ENCODE measurements at places on chromosomes 11 and 22.
A peak's percentile ranks its signal among the peaks of the same experiment; 100 is the strongest.

DNA sequence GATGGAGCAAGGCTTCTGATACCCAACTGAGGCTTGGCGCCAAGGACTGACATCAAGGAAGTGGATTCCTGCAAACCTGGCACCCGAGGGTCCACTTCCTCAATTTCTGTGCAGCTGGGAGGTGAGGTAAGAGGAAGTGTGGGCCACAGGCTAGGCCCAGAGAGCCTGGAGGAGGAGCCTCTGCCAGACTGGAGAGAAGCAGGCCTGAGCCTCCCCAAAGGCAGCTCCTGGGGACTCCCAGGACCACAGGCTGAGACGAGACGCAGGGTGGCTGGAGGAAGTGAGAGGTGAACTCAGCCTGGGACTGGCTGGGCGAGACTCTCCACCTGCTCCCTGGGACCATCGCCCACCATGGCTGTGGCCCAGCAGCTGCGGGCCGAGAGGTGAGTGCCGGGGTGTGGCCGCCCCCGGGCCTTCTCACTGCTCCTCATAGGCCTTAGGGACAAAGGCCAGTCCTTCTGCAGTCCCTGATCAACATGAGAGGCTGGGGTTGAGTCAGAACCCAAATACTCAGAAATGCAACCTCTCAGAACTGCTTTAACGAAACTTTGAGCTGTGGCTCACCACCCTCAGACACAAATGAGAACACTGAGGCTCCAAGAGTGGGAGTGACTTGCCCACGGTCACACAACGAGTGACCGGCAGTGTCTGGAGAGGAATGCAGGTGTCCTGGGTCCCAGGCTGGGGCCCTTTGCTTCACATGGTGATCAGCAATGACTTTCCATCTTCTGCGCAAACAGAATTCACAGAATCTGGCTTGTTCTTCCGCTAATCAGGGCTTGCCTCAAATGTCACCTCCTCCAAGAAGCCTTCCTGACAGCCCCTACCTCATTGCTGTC is at the start of gene NCF4:
Gene NCF4, plus strand, starts transcription at position 186 of the 839 bp plus-strand sequence. Its CDS starts 166 bp downstream, at position 352.
- no peak for DNase-seq

- no peak for DNase-seq
Observed at GRCh38 chr11:12074529-12075195, 35.7 kb upstream of the MICAL2 start.

- DNase-seq, result no peak
Observed at GRCh38 chr11:94946812-94947211, 26.5 kb downstream of the CWC15 start.

DNA sequence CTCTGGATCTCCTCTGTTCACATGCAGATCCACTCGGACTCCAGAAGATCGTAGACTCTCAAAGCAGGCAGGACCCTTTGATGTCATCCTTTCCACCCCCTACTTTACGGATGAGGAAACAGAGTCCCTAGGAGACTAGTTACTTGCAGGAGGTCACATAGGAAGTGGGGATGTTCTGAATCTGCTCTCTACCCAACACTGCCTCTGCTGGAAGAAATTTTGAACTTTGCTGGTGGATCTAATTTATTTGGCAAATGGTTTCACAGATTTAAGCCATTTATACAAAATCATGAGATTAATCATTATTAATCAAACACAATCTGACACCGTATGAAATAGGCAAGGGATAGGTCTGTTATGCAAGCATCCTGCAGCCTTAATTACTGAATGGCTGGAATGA is 55.0 kb upstream of the USP47 start:
- peak; percentile 38 for DNase-seq

DNA sequence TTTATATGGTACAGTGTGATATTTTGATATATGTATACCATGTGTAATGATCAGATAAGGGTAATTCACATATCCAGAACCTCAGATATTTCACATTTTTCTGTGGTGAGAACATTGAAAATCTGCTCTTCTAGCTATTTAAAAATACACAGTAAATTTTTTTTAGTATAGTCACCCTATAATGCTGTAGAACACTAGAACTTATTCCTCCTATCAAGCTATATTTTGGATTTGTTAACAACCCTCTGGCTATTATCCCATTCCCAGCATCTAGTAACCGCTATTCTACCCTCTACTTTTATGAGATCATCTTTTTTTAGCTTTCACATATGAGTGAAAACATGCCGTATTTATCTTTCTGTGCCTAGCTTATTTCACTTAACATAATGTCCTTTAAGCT is 65.5 kb upstream of the SYT9 start:
- DNase-seq, result no peak

- DNase-seq, result no peak
Observed at GRCh38 chr11:132935383-132935782, 596.9 kb downstream of the OPCML start.

DNA sequence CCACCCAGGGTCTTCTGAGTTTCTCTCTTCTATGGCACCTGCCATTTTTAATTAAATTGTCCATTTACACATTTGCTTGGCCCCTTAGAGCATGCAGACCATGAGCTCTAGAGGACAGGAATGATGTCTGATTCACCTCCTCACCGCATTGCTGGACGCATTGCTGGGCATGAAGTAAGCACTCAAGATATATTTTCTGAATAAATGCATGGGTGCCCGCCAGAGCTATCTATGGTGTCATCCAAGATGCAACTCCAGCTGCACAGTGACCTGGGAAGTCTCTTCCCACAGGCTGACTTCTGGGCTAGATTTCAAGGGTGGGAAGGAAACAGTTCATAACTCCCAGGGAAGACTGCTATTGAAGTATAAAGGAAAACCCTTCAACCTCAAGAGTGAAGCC is 66.6 kb upstream of the ASPHD2 start:
- DNase-seq, result no peak

DNA sequence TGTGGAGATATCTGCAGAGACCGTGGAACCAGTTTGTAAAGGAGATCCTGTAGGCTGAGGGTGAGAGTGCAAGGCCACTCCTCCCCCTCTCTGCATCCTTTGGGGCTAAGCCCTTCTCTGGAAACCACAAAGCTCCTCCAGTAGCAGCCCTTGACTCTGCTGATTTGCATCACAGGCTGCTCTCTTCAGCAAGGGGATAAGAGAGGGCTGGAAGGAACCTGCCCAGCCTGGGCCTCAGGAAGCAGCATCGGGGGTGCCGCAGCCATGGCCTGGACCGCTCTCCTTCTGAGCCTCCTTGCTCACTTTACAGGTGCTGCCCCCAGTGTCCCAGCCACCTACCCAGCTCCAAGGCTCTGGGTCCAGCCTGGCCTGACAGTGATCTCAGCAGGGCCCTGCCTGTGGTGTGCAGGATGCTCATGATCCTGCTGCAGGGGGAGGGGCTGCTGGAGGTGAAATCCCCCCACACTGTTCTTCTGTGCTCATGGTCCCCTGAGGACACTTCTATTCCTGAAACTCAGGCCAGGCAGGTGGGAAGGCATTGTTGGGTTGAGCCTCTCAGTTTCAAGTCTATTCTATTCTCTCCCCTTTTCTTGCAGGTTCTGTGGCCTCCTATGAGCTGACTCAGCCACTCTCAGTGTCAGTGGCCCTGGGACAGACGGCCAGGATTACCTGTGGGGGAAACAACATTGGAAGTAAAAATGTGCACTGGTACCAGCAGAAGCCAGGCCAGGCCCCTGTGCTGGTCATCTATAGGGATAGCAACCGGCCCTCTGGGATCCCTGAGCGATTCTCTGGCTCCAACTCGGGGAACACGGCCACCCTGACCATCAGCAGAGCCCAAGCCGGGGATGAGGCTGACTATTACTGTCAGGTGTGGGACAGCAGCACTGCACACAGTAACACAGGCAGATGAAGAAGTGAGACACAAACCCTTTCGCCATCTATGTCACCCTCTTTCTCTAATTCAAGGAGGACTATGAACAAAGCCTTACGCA is 68.5 kb upstream of the IGLL5 start:
- DNase-seq, result no peak

DNA sequence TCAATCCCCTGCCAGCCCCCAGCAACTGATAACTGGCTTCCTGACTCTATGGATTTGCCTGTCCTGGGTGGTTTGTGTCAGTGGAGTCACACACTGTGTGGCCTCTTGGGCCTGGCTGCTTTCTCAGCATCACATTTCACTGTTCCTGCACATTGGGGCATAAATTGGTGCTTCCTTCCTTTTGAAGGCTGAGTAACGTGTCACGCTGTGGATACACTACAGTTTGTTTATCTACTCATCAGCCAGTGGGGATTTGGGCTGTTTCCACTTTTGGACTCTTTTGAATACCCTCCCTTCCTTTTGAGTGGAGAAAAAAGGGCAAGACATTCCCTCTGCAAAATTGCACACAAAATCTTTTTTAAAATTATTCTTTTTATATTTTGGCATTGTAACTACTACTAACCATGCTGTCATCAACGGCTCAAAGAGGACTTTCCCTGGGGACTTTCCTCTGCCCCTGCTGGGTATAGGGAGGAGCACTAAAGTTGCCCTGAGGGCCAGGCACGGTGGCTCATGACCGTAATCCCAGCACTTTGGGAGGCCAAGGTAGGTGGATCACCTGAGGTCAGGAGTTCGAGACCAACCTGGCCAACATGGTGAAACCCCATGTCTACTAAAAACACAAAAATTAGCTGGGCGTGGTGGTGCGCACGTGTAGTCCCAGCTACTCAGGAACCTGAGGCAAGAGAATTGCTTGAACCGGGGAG is 7.8 kb upstream of the CELSR1 start:
- DNase-seq, result no peak
